ENCODE measurements at places on chromosomes 12 and 14. TPM values are rescaled to one million over a fixed set of nuclear protein-coding genes. Genes with fewer than 3 reads are reported as not detected.

GRCh38 chr12:6360080-6360571 lies 15.2 kb downstream of the SCNN1A start:
- peaks cover 33% of the 10 kb centered on the region for H3K4me1 ChIP-seq
- DNase-seq = no peak
- H3K4me3 ChIP-seq = no peak overlapping the region
- H3K36me3 ChIP-seq = no peaks in the 10 kb centered on the region
- no peak overlapping the region for H3K27ac ChIP-seq
- peaks cover 15% of the 10 kb centered on the region for H3K27me3 ChIP-seq

The KLRD1 gene
- total RNA-seq = 2.5 TPM

- no peaks in the 10 kb centered on the region for H3K4me1 ChIP-seq
- no peaks in the 10 kb centered on the region for H3K36me3 ChIP-seq
- H3K4me3 ChIP-seq = no peak overlapping the region
- peaks cover 8% of the 10 kb centered on the region for H3K27me3 ChIP-seq
Observed at GRCh38 chr12:70603044-70603443, 34.2 kb downstream of the PTPRB start.

- H3K4me1 ChIP-seq = peaks cover 33% of the 10 kb centered on the region
- H3K27ac ChIP-seq = no peak overlapping the region
- peaks cover 16% of the 10 kb centered on the region for H3K36me3 ChIP-seq
Observed at GRCh38 chr14:73295198-73295796, 58.0 kb downstream of the PAPLN start.

DNA sequence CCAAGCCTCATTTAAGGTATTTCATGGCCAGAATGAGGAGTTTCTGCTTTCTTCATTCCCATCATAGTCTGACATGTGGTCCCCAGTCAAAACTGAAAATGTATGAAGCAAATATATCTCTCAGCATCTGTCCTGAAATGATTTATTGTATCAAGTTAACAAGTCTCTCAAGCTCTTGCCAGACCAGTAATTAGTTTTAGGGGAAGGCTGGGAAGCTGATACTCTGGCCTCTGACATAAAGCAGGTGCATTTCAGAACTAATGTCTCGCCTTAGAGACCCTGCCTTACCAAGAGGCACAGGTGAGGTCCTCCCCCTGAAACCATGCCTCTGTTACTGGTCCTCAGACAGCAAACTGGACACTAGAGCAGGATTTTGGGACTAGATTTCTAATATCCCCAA lies 266.5 kb downstream of the SLC15A4 start:
- no peak overlapping the region for H3K27ac ChIP-seq
- no peaks in the 10 kb centered on the region for H3K4me1 ChIP-seq
- H3K4me3 ChIP-seq = no peak overlapping the region
- no peaks in the 10 kb centered on the region for H3K27me3 ChIP-seq

- H3K27ac ChIP-seq = no peak overlapping the region
- no peak for DNase-seq
- no peaks in the 10 kb centered on the region for H3K36me3 ChIP-seq
- no peaks in the 10 kb centered on the region for H3K4me1 ChIP-seq
- H3K4me3 ChIP-seq = no peak overlapping the region
- no peaks in the 10 kb centered on the region for H3K27me3 ChIP-seq
Observed at GRCh38 chr12:72295744-72296143, 23.6 kb downstream of the TRHDE start.

DNA sequence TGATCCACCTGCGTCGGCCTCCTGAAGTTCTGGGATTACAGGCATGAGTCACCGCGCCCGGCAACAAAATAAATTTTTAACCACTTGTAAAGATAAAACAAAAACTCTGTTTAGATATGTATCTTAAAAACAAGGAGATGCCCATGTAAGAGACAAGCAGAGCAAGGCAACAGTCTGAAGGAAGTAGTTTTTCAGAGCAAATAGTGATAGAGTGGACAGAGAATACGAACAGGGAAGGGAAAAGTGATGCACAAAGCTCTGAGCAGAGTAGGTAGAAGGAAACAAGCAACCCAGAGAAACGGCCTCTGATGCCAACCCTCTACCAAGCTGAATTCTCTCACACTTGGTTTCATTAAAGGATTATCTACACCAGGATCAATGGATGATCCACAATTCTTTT lies 24.8 kb upstream of the CDKL1 start:
- H3K27ac ChIP-seq = no peak overlapping the region
- peaks cover 16% of the 10 kb centered on the region for H3K36me3 ChIP-seq
- no peak overlapping the region for H3K4me3 ChIP-seq
- no peaks in the 10 kb centered on the region for H3K27me3 ChIP-seq

The PLEKHG7 gene
- total RNA-seq = not detected

DNA sequence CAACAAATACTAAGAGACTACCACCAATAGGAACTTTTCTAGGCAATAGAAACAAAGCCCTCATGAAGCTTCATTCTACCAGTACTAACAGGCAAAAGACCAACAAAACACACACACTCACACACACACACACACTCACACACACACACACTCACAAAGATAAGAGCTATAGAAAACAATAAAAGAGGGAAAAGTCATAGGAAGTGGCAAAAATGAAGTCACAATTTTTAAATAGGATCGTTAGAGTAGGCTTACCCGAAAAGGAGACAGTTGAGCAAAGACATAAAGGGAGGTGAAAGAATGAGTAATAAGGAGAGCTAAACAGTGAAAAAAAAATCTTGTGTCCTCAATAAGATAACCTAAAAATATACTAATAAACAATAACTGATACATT lies 66.5 kb downstream of the C2CD5 start:
- H3K4me3 ChIP-seq = no peak overlapping the region
- H3K36me3 ChIP-seq = peaks cover 22% of the 10 kb centered on the region
- peak overlapping the region; percentile 2 for H3K27ac ChIP-seq
- H3K4me1 ChIP-seq = peaks cover 24% of the 10 kb centered on the region

- no peak for DNase-seq
- peaks cover 7% of the 10 kb centered on the region for H3K36me3 ChIP-seq
- H3K27me3 ChIP-seq = peaks cover 3% of the 10 kb centered on the region
Observed at GRCh38 chr12:116320791-116321217, 43.3 kb upstream of the MED13L start.

The PROX2 gene
- total RNA-seq = not detected

GRCh38 chr14:88748288-88748687 lies 44.5 kb downstream of the EML5 start:
- no peaks in the 10 kb centered on the region for H3K27me3 ChIP-seq
- no peak for DNase-seq
- no peak overlapping the region for H3K4me3 ChIP-seq
- no peak overlapping the region for H3K27ac ChIP-seq

DNA sequence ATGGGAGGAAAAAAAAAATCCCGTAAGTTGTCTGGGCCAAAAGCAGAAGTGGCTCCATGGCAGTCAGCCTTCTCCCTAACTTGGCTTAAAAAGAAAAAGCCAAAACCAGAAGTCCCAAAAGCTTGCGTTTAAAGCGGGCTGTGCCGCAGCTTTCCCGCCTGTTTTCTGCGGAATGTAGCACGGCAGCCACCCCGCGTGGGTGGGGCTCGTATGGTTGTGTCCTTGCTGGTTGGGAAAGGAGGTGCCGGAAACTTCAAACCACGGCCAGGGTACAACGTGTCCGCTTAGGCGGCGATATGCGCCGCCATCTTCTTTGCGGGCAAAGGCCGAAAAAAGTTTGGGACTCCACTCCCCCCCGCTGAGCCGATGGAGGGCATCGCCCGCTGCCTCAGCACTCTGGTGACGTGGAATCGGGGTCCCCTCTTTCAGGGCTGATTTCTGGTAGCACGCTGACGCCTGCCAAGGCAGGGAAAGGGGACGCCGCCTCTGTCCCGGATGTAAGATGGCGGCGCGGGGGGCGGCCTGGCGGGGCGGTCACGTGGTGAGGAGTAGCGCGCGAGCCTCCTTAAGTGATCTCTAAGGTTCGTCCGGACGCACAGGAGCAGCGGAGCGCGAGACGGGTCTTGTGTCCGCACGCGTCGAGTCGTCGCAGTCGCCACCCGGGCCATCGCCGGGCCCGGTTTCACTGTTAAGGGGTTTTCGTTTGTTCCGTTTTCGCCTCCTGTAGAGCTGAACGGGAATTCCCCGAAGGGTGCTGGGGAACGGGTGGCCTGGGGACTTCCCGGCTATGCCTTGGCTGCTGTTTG lies 135.8 kb downstream of the MON2 start:
- H3K27me3 ChIP-seq = peaks cover 4% of the 10 kb centered on the region
- H3K4me1 ChIP-seq = peaks cover 45% of the 10 kb centered on the region
- peak overlapping the region; percentile 99 for H3K27ac ChIP-seq
- DNase-seq = peak; percentile 81
- peak overlapping the region; percentile 90 for H3K4me3 ChIP-seq
- H3K36me3 ChIP-seq = peaks cover 13% of the 10 kb centered on the region

- peaks cover 22% of the 10 kb centered on the region for H3K4me1 ChIP-seq
- no peak for DNase-seq
- no peak overlapping the region for H3K4me3 ChIP-seq
- no peaks in the 10 kb centered on the region for H3K36me3 ChIP-seq
- no peak overlapping the region for H3K27ac ChIP-seq
- peaks cover 5% of the 10 kb centered on the region for H3K27me3 ChIP-seq
Observed at GRCh38 chr14:104682107-104682593, 7.3 kb upstream of the INF2 start.

GRCh38 chr12:7959701-7960121 lies 23.7 kb upstream of the SLC2A3 start:
- peak overlapping the region; percentile 97 for H3K27ac ChIP-seq
- H3K4me1 ChIP-seq = peaks cover 52% of the 10 kb centered on the region
- H3K36me3 ChIP-seq = peaks cover 6% of the 10 kb centered on the region

GRCh38 chr12:46743456-46743855 lies 82.3 kb downstream of the SLC38A4 start:
- no peaks in the 10 kb centered on the region for H3K27me3 ChIP-seq
- no peak overlapping the region for H3K4me3 ChIP-seq
- H3K36me3 ChIP-seq = no peaks in the 10 kb centered on the region
- DNase-seq = no peak
- no peaks in the 10 kb centered on the region for H3K4me1 ChIP-seq

DNA sequence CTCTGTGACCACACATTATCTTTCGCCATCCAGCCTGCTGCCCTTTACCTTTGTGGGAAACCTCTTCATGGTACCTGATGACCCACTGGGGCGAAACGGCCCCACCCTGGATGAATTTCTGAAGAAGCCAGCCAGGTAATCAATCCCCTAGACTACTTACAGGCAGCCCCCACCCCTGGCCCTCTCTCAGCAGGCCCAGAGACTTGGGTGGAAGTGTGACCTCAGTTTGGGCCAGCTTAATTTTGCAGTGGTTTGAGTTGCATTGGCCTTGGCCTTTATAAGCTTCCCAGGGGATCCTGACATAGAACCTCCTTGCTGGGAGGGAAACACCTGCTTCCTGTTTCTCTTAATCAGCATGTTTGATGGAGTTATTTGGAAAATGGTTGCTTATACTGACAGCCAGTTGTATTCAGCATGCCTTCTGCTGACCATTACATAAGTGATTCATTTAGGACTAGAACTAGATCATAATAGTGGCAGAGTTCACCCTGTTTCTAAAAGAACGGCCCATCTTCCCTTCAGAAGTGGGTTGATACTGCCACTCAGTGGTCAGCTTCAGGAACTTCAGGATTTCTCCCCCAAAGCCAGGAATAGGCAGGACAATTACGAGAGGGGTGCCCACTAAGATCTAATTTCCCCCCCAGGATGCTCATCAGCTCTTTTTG lies 6.1 kb downstream of the SDR39U1 start:
- peak; percentile 26 for DNase-seq
- H3K36me3 ChIP-seq = peaks cover 65% of the 10 kb centered on the region
- H3K4me1 ChIP-seq = peaks cover 72% of the 10 kb centered on the region

DNA sequence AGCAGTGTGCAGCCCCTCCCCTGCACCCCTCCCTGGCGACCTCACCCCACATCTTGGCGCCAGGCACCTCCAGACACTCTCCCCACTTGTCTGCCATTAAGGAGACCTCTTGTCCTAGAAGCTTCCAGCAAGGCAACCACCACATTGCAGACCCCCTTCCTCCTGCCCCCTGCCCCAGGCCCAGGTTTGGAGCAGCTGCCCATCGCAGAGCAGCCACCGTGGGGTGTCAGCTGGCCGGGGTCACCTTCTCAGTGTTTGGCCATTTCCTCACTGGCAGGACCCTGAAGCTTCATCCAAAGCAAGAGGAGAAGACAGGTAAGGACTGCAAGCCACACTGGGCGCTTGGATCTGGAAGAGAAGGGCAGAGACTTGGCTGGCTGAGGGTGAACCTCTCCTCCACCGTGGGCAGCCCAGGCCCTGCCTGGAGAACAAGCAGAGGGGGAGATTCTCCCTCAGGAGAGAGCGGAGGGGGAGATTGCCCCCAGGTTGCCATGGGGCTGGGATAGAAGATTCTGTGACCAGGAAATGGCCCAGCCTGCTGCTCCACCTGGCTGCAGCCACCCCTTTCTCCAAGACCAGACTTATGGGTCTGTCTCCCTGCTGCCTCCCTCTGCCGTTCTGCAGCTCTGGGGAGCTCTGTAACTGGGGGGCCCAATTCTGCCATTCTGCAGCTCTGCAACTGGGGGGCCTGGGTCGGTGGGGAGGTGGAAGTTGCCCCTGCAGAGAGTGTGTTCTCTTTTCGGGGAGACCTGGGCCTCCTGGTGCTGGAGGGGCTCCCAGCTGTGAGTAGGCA lies 72.9 kb upstream of the C14orf180 start:
- peaks cover 6% of the 10 kb centered on the region for H3K27me3 ChIP-seq
- DNase-seq = no peak
- H3K4me1 ChIP-seq = no peaks in the 10 kb centered on the region
- no peak overlapping the region for H3K27ac ChIP-seq
- H3K36me3 ChIP-seq = no peaks in the 10 kb centered on the region

- DNase-seq = peak; percentile 38
- peaks cover 13% of the 10 kb centered on the region for H3K4me1 ChIP-seq
- H3K27me3 ChIP-seq = no peaks in the 10 kb centered on the region
Observed at GRCh38 chr12:53543539-53543938, 36.3 kb upstream of the NPFF start.

The MIP gene
- total RNA-seq = not detected

The RBP5 gene
- total RNA-seq = not detected

DNA sequence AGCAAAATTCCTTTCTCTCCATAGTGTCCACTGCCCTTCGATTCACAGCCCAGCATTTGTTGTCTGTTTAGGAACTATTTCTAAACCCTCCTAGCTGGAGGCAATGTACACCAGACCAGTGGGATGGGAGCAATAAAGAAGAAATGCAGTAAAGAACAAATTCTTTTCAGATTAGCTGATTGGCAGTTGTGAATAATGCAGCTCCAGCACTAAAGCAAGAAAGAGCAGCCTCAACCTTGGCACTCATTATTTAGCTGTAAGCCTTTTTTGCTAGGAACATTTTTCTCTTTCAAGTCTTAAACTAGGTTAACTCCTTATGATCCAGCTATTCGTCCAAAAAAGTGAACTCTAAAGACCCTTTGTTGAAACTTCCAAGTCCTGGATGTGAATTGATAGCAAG lies 580.5 kb upstream of the STXBP6 start:
- no peaks in the 10 kb centered on the region for H3K36me3 ChIP-seq
- H3K4me1 ChIP-seq = no peaks in the 10 kb centered on the region
- no peak overlapping the region for H3K27ac ChIP-seq

GRCh38 chr12:100752841-100753240 lies 41.7 kb upstream of the ANO4 start:
- no peak overlapping the region for H3K4me3 ChIP-seq
- H3K4me1 ChIP-seq = no peaks in the 10 kb centered on the region
- H3K36me3 ChIP-seq = no peaks in the 10 kb centered on the region
- H3K27me3 ChIP-seq = peaks cover 2% of the 10 kb centered on the region

DNA sequence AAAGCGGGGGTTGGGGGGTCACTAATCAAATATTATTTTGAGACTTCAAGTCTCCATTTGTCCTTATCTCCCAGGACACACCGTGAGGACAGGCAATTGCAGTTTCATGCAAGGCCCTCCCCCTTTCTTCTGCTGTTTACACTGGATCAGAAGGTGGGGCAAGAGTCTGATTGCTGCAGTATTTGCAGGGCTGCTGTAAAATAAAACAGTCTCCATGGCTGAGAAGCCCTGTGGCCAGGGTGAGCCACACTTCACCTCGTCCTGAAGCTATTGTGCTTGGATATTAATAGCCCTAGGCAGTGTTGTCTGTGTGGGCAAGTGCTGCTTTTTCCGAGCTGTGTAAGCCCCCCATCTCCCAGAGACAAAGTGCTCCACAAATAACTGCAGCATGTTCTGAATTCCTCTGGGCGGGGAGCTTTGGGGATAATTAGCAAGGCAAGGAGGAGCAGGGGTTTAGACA lies 187.4 kb upstream of the NTF3 start:
- no peak overlapping the region for H3K27ac ChIP-seq
- no peaks in the 10 kb centered on the region for H3K4me1 ChIP-seq
- no peak for DNase-seq

Measured in activated T-helper 1 cell treated with anti-CD3 and anti-CD28 coated beads, Interleukin-12 subunit alpha, Interleukin-12 subunit beta, Interleukin-2, Interleukin-4 antibody, amounts not matched to agents 30 ng/mL and 10 ng/mL and 1 ng/mL, durations not matched to agents 14 hours and 24 hours and 36 hours (primary cell).